ENCODE measurements at places on chromosomes 13 and 19.

DNA sequence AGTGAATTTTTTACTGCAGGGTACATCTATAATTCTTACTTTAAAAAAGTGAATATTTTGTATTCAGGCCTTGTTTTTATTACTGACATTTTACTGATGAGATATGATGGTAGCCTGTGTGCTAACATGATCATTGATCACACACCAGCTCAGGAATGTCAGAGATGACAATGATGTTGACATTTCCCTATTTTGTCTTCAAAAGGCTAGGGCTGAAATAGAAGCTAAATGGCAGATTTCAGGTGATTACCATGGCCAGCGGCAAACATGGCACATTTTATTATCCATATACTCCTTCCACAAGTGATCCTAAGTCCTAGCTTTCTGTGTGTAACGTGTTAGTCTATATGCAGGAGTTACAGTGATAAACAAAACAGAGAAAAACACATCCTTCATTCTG lies 544.3 kb upstream of the MIR17HG start:
- no peak for DNase-seq

DNA sequence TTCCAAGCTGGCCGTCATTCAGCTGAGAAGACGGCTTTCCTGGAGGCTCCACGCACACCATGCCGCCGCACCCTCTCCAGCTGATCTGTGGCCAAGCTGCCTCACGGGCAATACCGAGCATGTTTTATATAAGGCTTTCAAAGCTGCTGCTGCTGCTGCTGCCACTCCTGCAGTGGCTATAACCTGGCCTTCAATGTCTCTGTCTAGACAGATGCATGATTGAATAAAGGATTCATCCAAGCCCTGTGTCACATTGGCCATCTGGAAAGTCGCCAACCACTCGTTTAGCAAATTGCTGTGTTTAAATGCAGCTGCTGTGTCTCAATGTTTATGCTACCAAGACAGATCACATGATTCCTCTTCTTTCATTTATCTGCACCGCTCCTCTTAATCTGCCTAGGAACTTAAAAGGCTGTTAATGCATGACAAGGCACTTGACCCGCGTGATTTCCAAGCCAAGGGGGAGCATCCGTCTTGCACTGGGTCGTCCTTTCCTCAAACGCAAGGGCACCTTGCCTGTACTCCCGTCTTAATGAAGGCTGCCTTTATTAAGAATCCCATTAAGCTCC lies 114.3 kb downstream of the TEX26 start:
- DNase-seq = no peak

DNA sequence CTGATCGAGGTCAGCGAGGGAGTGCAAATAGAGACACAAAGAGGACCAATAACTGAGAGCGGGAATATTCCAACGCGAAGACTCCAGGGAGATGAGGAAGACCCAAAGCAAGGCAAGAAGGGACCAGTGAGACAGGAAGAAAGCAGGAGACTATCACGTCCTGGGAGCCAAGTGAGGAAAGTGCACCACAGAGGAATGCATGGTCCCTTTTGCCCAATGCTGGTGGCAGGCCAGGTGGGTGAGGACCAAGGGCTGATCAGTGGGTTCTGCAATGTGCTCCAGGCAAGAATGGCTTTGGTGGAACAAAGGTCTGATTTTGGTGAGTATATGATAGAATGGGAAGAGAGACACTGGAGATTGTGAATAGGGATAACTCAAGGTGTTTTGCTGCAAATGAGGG lies 25.4 kb downstream of the CHST8 start:
- DNase-seq = no peak

GRCh38 chr19:1084024-1084868 lies 10.9 kb downstream of the POLR2E start:
- no peak for DNase-seq

- DNase-seq = no peak
These were observed 1.2 kb downstream of the VASP start for GRCh38 chr19:45508417-45508860.

DNA sequence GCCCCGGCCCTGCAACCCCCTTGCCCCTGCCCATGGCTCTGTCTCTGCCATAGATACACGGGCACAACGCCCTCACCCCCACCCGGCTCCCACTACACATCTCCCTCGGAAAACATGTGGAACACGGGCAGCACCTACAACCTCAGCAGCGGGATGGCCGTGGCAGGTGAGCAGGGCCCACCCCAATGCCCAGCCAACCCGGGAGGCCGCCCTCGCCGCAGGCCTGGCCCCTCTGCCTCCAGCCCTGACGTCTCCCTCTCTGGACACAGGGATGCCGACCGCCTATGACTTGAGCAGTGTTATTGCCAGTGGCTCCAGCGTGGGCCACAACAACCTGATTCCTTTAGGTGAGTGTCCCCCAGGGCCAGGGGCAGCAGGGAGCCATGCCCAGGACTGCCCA lies 7.7 kb downstream of the YIPF2 start:
- DNase-seq = no peak

DNA sequence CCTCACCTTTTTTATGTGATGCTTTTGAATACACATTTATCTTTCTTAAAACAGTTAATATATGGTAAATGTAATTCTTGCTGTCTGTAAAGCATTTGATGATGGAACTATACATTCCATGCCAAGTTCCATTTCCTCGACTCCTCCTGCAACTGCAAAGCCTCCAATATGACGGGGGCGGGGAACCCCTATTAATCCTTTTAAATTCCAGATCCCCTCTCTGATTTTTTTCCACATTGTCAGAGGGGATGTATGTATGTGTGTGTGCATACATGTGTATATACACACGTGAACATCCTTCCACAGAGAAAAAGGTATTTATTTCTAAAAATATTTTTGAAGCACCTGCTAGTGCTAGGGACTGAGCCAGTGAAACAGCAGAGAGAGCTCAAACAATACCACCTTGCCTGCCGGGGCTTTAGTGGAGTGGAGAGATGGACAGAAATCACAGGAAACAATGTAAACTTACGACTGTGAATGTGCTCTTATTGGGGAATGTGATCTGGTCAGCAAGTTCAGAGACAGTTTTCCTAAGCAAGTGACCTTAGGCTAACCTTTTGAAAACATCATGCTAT lies 25.3 kb upstream of the MAB21L1 start:
- DNase-seq = no peak

- DNase-seq = no peak
These were observed 6.9 kb downstream of the LENG8 start for GRCh38 chr19:54455786-54456422.

- no peak for DNase-seq
These were observed 2.7 kb upstream of the ACTN4 start for GRCh38 chr19:38644719-38645118.

DNA sequence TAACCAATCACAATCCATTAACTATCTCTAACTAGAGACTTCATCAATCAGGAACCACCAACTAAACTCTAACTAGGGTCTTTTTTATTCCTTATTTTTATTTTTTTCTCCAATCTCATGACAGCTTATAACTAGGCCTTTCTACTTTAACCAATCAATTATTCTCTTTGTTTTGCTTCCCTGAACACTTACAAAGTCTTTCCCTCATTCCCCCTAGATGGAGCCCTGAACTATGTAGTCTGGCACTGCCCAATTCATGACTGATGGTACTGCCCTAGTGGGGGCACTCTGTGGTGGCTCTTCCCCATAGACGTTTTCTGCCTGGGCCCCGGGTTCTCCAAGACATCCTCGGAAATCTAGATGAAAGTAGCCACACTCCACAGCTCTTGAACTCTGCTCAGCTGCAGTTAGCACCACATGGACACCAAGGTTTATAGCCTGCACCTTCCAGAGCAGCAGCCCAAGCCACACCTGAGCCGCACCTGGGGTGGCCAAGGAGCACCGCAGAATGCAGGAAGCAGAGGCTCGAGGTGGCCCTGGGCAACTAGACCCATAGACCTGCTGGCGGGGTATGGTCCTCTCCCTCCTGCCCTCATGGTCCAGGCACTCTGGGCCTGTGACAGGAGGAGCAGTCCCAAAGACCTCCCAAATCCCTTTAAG lies 6.6 kb downstream of the ATP7B start:
- DNase-seq = no peak

GRCh38 chr19:6352381-6353165 lies 8.8 kb upstream of the CLPP start:
- DNase-seq = no peak

DNA sequence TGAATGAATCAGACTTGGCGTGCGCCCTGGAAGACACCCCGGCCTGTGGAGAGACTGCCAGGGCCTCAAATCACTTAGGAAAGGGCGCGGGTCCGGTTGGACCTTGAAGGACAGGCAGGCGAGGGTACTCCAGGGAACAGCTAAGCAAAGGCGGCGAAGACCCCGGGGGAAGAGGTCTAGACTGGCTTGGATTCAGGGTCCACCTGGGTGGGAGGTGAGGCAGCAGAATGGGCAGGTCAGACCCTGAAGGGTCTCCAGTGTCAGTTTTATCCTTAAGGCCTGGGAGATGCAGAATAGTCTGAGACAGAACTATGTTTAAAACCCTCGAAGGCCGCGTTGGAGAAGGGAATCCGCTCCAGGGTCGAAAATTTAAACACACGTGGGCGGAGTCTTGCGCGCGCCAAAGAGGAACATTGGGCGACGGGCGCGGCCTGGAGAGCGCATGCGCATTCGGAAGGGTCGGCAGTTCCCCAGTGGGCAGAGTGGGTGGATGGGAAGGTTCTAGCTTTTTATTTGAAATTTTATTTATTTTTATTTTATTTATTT lies 567 bp upstream of the SMG9 start:
- peak; percentile 46 for DNase-seq

- DNase-seq = peak; percentile 46
These were observed 17.6 kb downstream of the LIG1 start for GRCh38 chr19:48152551-48152950.

- no peak for DNase-seq
These were observed 89.3 kb downstream of the MIPEP start for GRCh38 chr13:23799945-23800344.

GRCh38 chr13:49791711-49792549 lies 552 bp downstream of the KPNA3 start:
- peak; percentile 31 for DNase-seq

- no peak for DNase-seq
These were observed 186.2 kb upstream of the GPR12 start for GRCh38 chr13:26946684-26947343.

- no peak for DNase-seq
These were observed 919 bp downstream of the GTF3A start for GRCh38 chr13:27425158-27425917.

DNA sequence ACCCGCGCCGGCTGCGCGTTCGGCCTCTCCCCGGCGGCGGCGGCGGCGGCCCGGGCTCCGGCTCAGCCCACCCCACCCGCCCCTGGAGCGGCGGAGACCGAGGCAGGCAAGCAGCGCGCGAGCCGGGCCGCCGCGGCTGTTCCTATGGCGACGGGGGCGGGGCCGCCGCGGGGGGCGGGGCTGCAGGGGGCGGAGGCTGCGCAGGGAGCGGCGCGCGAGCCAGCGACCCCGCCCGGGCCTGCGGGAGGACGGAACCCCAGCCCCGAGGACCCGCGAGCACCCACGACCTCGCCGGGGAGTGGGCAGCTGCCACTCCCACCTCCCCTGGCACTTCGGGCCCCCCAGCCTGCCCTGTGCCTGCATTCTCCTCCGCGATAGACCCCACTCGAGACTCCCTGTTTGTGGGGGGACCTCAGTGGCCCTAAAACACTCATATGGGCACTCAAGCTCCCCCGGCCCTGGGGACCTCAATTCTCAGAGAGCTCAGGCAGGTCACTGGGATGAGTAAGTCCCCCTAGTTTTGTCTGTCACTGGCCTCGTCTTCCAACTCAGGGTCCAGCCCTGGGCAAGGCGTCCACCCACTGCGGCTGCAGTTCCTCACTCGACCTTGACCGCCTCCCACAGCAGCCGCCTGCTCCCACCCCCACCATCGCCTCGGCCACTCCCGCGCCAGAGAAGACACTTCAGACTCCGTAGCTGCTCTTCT lies at the start of gene CTXN1:
Gene CTXN1 (minus strand): TSS at position 115 of the 706 bp plus-strand sequence. CDS start 597 bp downstream, outside the sequence.
- DNase-seq = peak; percentile 57

DNA sequence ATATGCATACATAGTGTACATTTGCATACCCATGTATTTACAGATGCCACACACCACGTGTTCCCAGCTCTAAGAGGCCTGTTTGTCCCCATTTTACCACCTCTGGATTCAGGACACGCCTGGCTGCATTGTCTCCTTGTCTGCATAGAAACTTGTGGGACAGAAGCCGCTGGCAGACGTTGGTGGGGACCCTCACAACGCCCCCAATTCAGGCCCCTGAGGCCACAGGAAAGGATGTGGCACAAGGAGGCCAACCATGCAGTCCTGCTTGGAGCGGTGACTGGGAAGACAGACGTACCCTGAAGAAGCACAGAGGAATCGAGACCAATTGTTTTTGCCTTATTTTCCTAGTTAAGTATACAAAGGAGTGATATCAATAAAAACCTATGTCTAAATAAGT lies 96.1 kb downstream of the ANKRD10 start:
- no peak for DNase-seq

GRCh38 chr13:41312176-41312500 lies 1.1 kb downstream of the NAA16 start:
- DNase-seq = no peak

All from activated CD4-positive, CD25-positive, alpha-beta regulatory T cell (primary cell).